Activated CD4-positive, alpha-beta T cell treated with anti-CD3 and anti-CD28 coated beads, Interleukin-2, amount 10 ng/mL, durations not matched to agents 24 days and 14 days (primary cell): ENCODE measurements at places on chromosomes 16 and 17. TPM values are rescaled to one million over a fixed set of nuclear protein-coding genes. Genes with fewer than 3 reads are reported as not detected.

- DNase-seq: no peak
- no peaks in the 10 kb centered on the region for H3K27me3 ChIP-seq
- no peak overlapping the region for H3K27ac ChIP-seq
Measured at GRCh38 chr17:82961366-82962162, 117.8 kb upstream of the METRNL start.

PDILT gene
- total RNA-seq: not detected in 2 replicates

- no peak overlapping the region for H3K27ac ChIP-seq
- H3K27me3 ChIP-seq: no peaks in the 10 kb centered on the region
- no peak overlapping the region for H3K4me3 ChIP-seq
- H3K4me1 ChIP-seq: no peaks in the 10 kb centered on the region
Measured at GRCh38 chr16:4358831-4359561, 7.9 kb upstream of the PAM16 start.

UTS2R gene
- 0.14 TPM in 1 of 2 replicates, not detected in the other for total RNA-seq

DNA sequence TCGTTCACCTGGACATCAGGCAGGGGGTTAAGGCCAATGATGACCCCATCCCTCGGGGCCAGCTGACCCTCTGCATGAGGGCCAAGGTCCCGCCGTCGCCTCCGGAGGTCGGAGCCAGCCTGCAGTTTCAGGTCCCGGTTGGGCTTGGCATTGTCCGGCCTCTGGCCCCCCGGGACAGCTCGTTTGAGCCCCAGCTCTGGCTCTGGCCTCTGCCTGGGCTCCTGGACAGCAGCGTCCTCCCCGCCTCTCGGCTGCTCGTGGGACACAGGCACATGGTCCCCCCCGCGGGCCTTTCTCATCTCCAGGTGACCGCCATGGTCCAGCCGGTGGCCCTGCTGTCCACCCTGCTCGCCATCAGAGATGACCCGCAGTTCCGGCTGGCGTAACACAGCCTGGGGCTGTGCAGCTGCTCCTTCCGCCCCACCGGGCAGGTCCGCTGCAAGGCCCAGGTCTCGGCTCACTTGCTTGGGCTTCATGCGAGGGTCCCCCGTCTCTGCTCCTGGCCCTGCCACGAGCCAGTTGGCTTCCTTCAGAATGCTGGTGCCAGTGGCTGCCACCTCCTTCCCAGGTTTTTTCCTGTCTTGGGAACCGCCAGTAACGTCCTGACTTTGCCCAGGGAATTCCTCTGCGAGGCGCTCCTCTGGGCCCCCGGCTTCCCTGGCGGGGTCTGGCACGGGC, 6.7 kb downstream of the NDUFAF8 start:
- H3K27me3 ChIP-seq: no peaks in the 10 kb centered on the region
- H3K4me3 ChIP-seq: no peak overlapping the region
- peaks cover 24% of the 10 kb centered on the region for H3K36me3 ChIP-seq
- H3K4me1 ChIP-seq: peaks cover 6% of the 10 kb centered on the region
- no peak overlapping the region for H3K27ac ChIP-seq
- DNase-seq: no peak

GRCh38 chr17:53058031-53058430, 764.7 kb upstream of the KIF2B start:
- no peaks in the 10 kb centered on the region for H3K27me3 ChIP-seq
- no peak overlapping the region for H3K27ac ChIP-seq
- DNase-seq: no peak

DNA sequence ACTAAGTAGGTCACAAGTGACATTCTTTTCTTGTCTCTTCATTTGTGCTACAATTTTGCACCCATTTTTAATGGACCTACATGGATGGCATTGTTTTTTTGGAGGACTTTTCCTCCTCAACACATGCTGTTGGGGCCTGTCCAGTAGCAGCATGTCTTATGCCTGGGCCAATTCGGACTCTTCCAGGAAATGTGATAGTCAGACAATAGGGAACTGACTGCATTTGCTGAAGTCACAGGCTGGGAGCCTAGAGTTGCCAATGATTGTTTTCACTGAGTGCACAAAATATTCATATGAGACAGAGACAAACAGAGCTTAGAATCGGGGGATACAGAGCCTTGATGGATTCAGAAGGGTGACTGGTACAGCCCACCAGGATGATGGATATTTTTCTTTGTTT, 867.3 kb upstream of the GOT2 start:
- no peak overlapping the region for H3K27ac ChIP-seq
- H3K27me3 ChIP-seq: no peaks in the 10 kb centered on the region
- DNase-seq: no peak
- no peaks in the 10 kb centered on the region for H3K36me3 ChIP-seq

GRCh38 chr16:83808573-83809014, 816 bp downstream of the HSBP1 start:
- H3K4me3 ChIP-seq: peak overlapping the region; percentile 90
- H3K4me1 ChIP-seq: peaks cover 28% of the 10 kb centered on the region
- peak overlapping the region; percentile 94 for H3K27ac ChIP-seq
- H3K36me3 ChIP-seq: peaks cover 25% of the 10 kb centered on the region
- H3K27me3 ChIP-seq: peaks cover 5% of the 10 kb centered on the region

GRCh38 chr16:67236563-67237395, 9.8 kb downstream of the TMEM208 start:
- H3K36me3 ChIP-seq: peaks cover 58% of the 10 kb centered on the region
- H3K4me3 ChIP-seq: peak overlapping the region; percentile 58
- no peaks in the 10 kb centered on the region for H3K27me3 ChIP-seq
- DNase-seq: peak; percentile 95
- H3K27ac ChIP-seq: peak overlapping the region; percentile 90
